Fibroblast of the aortic adventitia (primary cell): ENCODE measurements at places on chromosomes 1 and 21. TPM values are rescaled to one million over a fixed set of nuclear protein-coding genes. Genes with fewer than 3 reads are reported as not detected.

GRCh38 chr1:209767096-209767495, 11.2 kb downstream of the TRAF3IP3 start:
- no peak for DNase-seq

Gene TRAPPC3
- total RNA-seq, result 80.8 and 102 TPM in 2 replicates

GRCh38 chr1:41073971-41074370, 52.4 kb upstream of the SLFNL1 start:
- DNase-seq, result peak; percentile 55

Gene GPR37L1
- total RNA-seq, result not detected in 2 replicates

Gene MUTYH
- 7.7 and 16.8 TPM in 2 replicates for total RNA-seq

- DNase-seq, result peak; percentile 41
These were observed 39.6 kb upstream of the DOCK7 start for GRCh38 chr1:62727656-62728407.

DNA sequence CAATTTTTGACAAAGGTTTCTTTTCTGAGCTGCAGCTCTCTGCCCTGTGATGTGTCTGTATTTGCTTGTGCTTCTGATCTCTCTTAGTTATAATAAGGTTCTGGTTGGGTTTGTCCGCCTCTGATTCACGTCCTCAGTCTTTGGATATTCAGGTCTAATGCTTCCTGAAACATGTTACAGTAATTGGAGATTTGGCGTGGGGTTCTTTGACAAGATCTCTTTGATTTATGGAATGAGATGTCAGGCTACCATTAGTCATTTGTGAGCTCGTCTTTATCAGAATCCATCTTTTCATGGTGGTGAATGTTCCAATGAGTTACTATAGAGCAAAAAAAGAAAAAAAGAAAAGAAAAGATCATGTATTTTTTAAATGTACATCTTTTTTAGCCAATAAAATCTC, 62.5 kb downstream of the BACE2 start:
- DNase-seq, result no peak

Gene SEMA6C
- 1.6 and 2.9 TPM in 2 replicates for total RNA-seq

- peak; percentile 52 for DNase-seq
These were observed 182.9 kb downstream of the BACH1 start for GRCh38 chr21:29481641-29482040.

- DNase-seq, result no peak
These were observed 43.0 kb upstream of the TMEM61 start for GRCh38 chr1:54937469-54937868.

DNA sequence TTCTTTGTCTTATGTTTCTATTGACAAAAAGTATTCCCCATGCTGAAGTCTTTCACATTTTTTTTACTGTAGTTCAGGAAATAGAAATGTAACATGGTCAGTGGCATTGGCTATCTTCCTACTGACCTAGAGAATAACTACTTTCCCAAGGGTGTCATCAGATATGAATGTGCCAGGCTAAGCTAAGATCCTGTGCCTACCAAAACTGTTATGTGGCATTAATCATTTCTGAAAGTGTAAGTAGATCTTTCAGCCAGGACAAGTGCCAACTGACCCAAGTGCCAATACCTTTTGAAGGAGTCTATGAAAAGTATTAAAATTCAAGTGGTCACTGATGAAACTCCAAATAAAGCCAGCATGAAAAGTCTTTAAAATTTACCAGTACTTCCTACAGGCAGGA, 165.3 kb downstream of the TNFSF18 start:
- DNase-seq, result no peak

Gene PDPN
- total RNA-seq, result 2.0 and 17.6 TPM in 2 replicates

Gene ST6GALNAC3
- 0.74 and 3.1 TPM in 2 replicates for total RNA-seq

GRCh38 chr1:19038096-19038495, 81.6 kb upstream of the IFFO2 start:
- no peak for DNase-seq

Gene RHD
- not detected in 2 replicates for total RNA-seq

Gene PYHIN1
- total RNA-seq, result 1.6 TPM in 1 of 2 replicates, not detected in the other

Gene KCND3
- total RNA-seq, result 0.09 and 5.2 TPM in 2 replicates

DNA sequence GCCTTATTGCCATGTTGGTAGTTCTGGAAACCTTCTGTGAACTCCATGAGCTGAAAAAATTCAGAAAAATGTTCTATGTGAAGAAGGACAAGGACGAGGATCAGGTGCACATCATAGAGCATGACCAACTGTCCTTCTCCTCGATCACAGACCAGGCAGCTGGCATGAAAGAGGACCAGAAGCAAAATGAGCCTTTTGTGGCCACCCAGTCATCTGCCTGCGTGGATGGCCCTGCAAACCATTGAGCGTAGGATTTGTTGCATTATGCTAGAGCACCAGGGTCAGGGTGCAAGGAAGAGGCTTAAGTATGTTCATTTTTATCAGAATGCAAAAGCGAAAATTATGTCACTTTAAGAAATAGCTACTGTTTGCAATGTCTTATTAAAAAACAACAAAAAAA, 57.4 kb downstream of the KCNK1 start:
- no peak for DNase-seq

Gene LCE2A
- total RNA-seq, result not detected in 2 replicates

- peak; percentile 11 for DNase-seq
These were observed 191.8 kb upstream of the TMEM51 start for GRCh38 chr1:14961661-14962267.

Gene SLC2A5
- 0.90 and 1.1 TPM in 2 replicates for total RNA-seq

DNA sequence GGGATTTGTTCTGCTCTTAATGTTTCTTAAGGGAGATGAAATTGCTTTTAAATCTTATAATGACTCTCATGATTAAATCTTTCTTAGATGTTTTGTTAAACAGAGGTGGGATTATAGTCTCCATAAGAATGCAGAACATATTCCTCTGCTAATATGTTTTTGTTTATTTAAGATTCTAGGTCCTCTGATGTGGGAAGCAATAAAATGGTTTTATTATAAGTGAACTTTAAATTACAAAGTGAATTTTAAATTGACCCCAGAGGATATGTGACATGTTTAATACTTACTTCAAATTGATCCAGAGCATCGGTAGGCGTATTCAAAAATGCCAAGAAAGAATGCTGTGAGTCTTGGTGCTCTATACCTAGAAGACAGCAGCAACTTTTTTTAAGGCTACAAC, 129.4 kb downstream of the COQ8A start:
- DNase-seq, result no peak

DNA sequence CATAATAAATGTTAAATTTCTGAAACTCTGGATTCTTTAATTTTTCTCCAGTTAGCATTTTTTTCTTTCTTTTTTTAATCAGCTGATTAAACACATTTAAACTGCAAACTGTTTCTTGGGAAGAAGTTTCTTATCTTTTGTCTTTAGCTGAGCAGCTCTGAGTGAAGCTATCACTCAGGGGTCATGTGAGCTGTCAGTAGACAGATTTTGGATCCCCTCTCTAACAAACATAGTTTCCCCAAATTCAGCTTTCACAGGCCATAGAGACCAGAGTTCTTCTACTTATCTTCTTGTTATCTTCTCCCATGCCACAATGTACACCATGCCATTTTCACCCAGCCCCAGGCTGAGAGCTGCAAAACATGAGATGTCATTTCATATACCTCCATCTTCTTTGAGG, 148.9 kb downstream of the CDC42BPA start:
- no peak for DNase-seq

Gene ZFP69B
- 6.1 and 8.5 TPM in 2 replicates for total RNA-seq

Gene MTF2
- total RNA-seq, result 8.6 and 14.0 TPM in 2 replicates

DNA sequence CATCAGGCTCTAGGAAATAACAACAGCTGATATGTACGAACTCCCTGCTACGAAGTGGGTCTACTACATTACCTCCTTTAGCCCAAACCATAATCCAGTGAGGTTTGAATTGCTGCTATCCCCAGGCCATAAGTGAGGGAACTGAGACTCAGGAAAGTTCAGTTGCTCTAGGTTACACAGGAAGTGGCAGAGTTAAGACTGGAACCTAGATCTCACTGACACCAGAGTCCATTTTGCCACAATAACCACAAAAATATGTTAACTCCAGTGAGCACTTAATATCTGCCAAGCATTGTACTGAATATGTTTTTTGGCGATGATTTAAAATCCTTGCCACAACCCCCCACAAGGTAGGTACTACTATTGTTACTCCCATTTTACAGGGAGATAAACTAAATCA, 8.9 kb upstream of the TADA1 start:
- DNase-seq, result no peak

DNA sequence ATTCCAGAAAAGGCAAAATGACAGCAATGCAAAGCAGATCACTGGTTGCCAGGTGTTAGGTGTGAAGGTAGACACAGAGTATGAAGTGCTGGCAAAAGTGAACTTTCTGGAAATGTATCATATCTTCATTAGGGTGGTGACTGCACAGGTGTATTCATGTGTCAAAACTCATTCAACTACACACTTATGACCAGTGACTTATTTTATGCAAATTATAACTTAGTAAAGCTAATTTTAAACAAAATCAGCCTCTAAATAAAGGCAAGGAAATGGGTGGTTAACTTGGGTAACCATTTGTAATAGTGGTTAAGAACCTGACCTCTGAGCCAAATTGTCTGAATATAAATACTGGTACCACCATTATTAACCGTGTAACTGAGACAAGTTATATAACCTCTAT, 7.4 kb downstream of the COP1 start:
- DNase-seq, result no peak

Gene CD5L
- total RNA-seq, result not detected in 2 replicates

GRCh38 chr1:76843821-76844464, 23.3 kb upstream of the ST6GALNAC5 start:
- DNase-seq, result no peak

GRCh38 chr1:232798920-232799319, 6.3 kb upstream of the MAP10 start:
- DNase-seq, result no peak

Gene RIPK4
- 0.45 TPM in 1 of 2 replicates, not detected in the other for total RNA-seq

DNA sequence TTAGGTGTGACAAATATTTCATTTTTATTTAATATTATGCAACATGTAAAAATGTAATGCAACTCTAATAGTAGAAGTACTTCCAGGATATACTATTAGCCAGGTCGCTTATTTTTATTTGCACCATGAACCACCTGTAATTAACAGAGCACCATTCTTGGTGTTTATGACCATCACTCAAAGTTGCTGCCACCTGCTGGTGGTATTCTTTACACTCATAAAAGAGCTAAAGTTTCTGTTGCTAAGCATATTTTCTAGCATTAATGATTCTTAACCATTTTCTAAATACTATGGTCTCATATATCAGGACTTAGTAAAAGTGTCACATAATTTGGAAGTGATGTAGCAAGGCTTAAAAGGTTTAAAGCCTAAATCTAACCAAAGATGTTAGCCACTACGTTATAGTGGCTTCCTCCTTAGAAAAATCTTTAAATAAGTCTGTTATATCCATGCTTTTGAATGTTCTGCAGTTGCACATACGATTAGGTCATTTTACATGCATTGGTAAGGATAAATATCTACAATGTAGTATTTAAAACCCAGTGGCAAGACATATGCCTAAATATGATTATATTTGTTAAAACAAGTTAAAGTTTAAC, 244.5 kb downstream of the NEGR1 start:
- DNase-seq, result peak; percentile 72

DNA sequence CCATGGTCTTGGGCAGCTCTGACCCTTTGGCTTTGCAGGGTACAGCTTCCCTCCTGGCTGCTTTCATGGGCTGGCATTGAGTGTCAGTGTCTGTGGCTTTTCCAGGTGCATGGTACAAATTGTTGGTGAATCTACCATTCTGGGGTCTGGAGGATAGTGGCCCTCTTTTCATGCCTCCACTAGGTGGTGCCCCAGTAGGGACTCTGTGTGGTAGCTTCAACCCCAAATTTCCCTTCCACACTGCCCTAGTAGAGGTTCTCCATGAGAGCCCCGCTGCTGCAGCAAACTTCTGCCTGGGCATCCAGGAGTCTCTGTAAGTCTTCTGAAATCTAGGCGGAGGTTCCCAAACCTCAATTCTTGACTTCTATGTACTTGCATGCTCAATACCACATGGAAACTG, 494.5 kb upstream of the LRRC7 start:
- DNase-seq, result no peak

Gene CHI3L1
- total RNA-seq, result 3.0 and 5.5 TPM in 2 replicates

DNA sequence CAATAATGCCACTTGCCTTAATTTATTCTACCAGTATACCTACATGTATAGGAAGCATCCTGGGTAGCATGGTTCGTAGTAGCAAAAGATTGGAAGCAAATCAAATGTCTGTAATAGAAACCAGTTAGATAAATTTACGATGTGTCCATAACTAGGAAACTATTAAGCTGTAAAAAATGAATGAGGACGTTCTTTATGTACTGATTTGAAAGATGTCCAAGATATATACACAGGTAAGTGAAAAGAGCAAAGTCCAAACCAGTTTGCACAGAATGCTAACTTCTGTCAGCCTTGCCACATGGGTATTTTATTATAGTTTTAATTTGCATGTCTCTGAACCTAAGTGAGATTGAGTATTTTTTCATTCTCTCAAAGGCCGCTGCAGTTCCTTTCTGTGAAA, 251.8 kb upstream of the IRF2BP2 start:
- no peak for DNase-seq

- no peak for DNase-seq
These were observed 11.6 kb downstream of the SCAF4 start for GRCh38 chr21:31720330-31720729.

- no peak for DNase-seq
These were observed 793.8 kb downstream of the PLA2G4A start for GRCh38 chr1:187622545-187622944.

- DNase-seq, result peak; percentile 39
These were observed 29.6 kb downstream of the DISP1 start for GRCh38 chr1:222844411-222844779.

GRCh38 chr1:83800066-83800465, 198.9 kb downstream of the TTLL7 start:
- DNase-seq, result no peak

- peak; percentile 33 for DNase-seq
These were observed 4.5 kb upstream of the TUFT1 start for GRCh38 chr1:151535326-151536271.

GRCh38 chr1:89898150-89898549, 77.3 kb downstream of the LRRC8D start:
- DNase-seq, result no peak

DNA sequence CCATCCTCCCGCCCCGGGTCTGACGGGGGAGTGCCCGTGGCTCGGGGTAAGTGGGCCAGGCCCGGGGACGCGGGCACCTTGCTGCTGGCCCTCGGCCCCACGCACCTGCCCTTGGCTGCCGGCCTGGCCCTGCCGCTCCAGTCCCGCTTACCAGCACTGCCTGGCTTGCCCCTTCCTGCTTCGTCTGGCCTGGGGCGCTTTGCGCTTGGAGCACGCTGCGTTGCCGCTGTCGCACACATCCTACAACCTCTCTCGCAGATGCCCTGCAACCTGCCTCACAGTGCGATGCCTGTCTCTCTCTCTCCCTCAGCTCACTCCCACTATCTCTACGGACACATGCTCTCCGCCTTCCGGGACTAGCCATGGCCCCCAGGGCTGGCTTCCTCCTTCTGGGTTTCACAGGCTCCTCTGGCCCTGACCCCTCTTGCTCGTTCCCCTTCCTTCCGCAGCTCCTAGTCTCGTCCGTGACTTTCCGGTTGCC, 9.7 kb downstream of the MYOG start:
- DNase-seq, result no peak

Gene BATF3
- total RNA-seq, result 4.8 TPM in 1 of 2 replicates, not detected in the other

Gene FCGR3B
- total RNA-seq, result not detected in 2 replicates

GRCh38 chr1:83750201-83750600, 248.7 kb downstream of the TTLL7 start:
- DNase-seq, result no peak
